ENCODE measurements at places on chromosomes 7 and 10. TPM values are rescaled to one million over a fixed set of nuclear protein-coding genes. Genes with fewer than 3 reads are reported as not detected.

The STARD3NL gene
- 31.1 TPM for total RNA-seq

The MET gene
- 54.1 TPM for total RNA-seq

The SYCE1 gene
- 0.34 TPM for total RNA-seq

The VAX1 gene
- total RNA-seq = not detected

The CYP3A7 gene
- total RNA-seq = 0.75 TPM

All from ureter (tissue), 1 donor.